ENCODE measurements at places on chromosomes 2 and 18.

GRCh38 chr2:207871506-207871905 lies 101.8 kb upstream of the FZD5 start:
- no peak for DNase-seq

DNA sequence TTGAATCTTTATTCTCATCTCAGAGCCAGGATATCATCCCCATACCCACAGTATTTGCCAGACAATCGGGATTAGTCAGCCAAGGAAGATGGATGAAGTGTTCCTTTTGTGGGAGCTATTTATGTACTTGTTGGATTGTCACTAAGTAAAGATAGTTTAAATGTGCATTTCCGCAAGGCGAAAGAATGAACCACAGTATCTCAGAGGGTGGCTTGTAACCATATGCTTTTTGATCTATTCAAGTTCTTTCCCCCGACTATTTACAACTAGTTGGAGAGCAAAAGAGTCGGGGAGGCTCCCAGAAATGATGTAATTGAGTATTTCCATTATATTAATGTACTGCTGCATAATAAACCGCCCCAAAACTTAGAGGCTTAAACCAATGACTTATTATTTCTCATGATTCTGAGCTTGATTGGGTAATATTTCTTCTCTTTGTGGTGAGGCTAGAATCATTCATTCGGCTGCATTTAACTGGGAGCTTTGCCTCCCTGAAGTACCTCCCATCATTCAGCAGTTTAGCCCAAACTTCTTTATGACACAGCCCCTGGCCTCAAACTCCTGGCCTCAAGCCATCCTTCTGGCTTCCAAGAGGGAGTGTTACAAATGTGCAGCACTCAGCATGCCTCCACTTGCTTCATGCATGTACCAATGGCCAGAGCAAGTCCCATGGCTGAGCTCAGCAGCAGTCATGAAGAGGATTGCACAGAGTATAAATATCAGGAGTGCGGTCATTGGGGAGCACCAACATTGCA lies 423.7 kb downstream of the METTL4 start:
- DNase-seq, result no peak

DNA sequence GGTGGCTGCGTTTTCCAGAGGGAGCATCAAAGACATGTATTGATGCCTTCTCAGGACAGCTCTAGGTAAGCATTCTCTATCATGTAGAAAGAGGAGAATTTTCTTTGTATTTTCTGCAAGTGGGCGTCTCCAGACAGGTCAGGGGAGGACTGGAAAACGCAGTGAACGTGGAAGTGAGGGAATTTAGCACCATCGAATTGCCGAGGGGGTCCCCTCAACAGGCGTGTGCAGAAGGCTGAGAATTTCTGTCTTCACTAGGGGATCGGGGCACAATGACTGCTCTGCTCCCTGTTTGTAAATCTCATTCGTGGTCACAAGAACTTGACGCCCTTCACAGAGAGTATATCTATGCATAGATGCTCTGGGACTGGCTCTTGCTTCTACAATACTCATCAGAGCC lies 5.0 kb upstream of the NTSR2 start:
- no peak for DNase-seq

DNA sequence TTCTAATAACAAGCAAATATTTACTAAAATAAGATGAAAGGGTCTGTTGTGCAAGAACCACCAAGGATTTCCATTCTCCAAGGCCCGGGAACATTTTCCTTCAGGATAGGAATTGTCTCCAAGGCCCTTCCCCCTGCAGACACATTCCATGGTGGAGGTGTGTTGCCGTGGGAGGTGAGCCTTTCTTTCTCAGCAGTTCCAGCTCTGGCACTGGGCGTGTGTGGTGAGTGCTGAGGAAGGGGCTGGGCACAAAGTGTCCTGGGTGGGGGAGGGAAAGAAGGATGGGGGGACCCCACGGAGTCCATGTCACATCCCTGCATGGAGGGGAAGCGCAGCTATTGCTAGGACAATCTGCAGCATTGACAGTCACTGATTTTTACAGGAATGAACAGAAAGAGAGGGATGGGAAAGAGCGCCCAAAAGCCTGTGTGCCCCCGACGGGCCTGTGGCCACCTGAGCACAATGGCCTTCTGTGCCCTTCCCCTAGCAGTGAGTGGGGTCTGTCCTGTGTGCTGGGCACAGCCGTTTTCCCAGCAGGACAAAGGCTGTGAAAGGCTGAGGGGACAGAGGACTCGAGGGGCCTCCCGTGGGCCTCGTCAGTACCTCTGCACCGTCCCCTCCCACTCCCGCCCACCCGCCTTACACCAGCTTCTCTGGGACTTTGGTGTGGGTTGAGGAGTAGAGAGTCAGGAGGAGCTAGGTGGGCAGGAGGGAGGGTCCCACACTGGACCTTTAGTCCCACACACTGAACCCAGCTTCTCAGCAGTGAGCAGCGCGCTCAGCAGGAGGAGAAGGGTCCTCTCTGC lies 79.8 kb downstream of the PTGR3 start:
- peak; percentile 51 for DNase-seq

DNA sequence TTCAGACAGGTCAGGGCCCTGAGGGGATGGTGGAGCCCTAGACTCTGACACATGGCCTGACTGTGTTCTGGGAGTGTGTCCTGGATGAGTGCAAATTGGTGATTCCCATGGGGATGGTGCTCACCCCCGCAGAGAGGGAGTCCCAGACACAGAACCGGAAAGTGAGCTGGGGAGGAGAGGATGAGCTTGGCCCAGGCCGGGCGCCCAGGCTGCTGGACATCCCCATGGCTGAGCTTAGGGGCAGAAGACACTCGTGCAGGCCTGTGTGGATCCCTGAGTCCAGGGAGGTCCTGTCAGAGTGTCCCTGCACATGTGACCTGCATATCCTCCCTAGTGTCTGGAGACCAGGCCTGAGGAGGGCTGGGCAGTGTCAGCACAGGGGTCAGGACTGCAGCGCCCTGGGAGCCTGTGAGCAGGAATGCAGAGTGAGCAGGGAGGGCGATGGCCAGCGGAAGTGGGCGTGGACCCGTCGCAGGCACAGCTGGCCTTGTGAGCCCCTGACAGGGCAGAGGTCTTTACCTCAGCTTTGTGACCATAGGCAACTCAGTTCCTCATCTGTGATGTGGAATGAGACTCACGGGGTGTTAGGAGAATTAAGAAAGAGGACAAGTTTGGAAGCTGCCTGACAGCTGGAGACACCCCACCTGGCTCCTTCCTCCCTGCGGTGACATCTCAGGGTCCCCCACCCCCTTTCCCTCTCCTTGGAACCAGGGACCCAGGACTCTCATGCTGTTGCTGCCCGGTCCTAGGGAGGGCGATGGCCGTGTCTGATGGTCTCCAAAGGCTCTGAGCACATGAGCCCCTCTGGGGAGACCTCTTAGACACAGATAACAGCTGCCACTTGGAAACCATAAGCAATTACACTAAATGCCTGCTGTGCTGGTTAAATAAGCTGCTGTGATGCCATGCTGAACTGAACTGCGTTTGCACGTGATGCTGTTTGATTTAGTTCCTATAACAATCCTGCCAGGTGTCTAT lies 62.6 kb upstream of the HS6ST1 start:
- peak; percentile 78 for DNase-seq

- DNase-seq, result no peak
Measured at GRCh38 chr2:198715302-198715835, 742.4 kb downstream of the SATB2 start.

Measured in spleen (tissue), 13 donors.